ENCODE measurements at places on chromosomes 6 and 20.
A peak's percentile ranks its signal among the peaks of the same experiment; 100 is the strongest.

GRCh38 chr6:8108031-8108660 is 5.8 kb upstream of the EEF1E1 start:
- peak; percentile 95 for DNase-seq

DNA sequence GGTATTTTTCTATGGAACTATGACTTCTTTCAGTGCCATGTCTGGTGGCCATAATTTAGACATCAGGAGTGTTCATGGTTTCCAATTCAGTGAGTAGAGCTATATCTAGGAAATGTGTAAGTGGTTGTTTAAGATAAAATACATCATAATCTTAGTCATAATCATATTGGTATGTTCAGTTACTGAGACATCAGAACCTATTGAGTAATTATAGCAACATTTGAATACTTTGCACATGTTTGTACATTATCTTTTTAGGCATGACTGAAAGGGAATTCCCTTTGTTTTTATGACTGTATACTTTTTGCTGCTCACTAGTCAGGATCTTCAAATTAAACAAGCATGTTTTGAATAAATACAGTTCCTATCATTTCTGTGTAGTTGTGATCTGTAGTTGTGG is 64.0 kb downstream of the STXBP5 start:
- DNase-seq, result peak; percentile 27

DNA sequence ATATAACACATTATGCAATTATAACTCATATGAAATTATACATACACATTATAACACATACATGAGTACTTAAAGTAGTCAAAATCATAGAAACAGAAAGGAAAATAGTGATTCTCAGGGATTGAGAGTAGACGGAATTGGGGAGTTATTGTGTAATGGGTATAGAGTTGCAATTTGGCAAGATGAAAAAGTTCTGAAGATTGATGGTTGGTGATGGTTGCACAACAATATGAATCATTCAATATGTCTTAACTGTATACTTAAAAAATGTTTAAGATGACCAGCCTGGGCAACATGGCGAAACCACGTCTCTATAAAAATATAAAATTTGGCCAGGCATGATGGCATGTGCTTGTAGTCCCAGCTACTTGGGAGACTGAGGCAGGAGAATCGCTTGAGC is 372.7 kb downstream of the CDKAL1 start:
- DNase-seq, result peak; percentile 78

- DNase-seq, result peak; percentile 89
Observed at GRCh38 chr6:12479881-12480280, 189.7 kb downstream of the EDN1 start.

GRCh38 chr20:43563429-43563828 is 4.6 kb downstream of the SGK2 start:
- no peak for DNase-seq

DNA sequence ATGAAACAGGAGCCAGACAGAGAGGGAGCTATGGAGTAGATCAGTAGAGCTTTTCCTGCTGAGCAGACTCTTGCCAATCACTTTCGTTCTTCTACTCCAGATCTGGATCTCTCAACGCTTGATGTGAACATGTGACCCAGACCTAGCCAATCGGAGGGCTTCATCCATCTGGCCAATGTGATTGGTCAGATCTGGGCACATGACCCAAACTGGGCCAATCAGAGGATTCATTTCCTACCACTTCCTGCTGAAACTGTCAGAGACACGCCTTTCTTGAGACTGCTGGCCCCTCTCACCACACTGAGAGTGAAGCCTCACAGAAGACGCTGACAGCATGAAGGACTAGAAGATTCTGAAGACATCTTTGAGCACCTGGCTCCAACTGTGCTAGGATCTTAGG is 44.2 kb upstream of the ZMYND8 start:
- no peak for DNase-seq

GRCh38 chr6:35173044-35173426 is 31.9 kb upstream of the TCP11 start:
- DNase-seq, result peak; percentile 68

All from fibroblast of skin of right quadriceps (primary cell).